ENCODE measurements at places on chromosomes 16 and 17. TPM values are rescaled to one million over a fixed set of nuclear protein-coding genes. Genes with fewer than 3 reads are reported as not detected.

GRCh38 chr16:27538528-27538927 is 11.2 kb downstream of the GTF3C1 start:
- no peak for DNase-seq

- no peak for DNase-seq
Observed at GRCh38 chr16:88872650-88873331, 6.3 kb upstream of the PABPN1L start.

DNA sequence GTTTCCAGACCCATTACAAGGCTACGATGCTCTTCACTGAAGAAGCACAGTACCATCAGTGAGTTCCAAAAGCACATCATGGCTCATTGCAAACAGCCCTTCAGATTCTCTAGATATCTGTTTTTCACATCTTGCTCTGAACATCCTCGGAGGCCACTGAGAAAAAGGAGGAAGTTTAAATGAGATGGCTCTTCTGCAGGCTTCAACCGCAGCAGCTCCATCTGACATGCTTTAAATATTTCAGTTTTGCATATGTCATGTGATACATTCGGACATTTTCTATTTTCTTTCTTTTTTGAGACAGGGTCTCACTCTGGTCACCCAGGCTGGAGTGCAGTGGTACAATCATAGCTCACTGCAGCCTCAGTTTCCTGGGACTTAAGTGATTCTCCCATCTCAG is 396.8 kb downstream of the NPIPA8 start:
- DNase-seq = no peak

DNA sequence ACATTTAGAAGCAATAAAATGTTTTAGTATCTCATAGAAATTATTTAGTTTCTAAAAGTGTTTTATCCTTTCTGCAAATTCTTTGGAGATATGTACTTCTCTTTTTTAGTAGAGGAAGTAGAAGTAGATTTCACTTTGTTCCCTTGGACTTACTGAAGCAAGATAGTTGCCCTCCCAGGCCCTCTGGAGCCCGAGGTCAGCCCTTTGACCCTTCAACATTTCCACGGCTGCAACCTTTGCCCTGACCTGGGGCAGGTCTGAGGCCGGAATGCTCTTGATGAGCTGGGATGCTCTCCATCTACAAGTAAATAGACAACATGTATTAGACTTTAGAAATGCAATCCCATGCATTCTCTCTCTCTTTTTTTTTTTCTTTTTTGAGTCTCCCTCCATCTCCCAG is 167.5 kb downstream of the CDK5R1 start:
- DNase-seq = no peak

DNA sequence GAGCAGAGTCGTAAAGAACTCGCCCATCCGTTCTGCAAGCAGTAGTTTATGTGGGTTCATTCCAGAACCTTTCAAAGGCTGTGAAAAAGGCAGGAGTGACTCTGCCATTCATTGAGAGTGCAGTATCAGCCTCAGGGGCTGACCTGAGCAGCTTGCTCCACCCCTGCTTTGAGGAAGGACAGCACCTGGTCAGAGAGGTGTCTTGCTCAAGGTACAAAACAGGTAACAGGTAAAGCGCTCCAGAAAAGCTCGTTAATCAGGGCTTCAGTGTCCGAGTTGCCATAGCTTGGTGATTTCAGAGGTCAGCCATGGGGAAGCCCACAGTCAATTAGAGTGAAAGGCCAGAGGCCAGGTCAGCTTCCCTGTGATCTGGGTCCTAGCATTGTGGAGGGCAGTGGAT is 251.1 kb downstream of the ABCC12 start:
- no peak for DNase-seq

DNA sequence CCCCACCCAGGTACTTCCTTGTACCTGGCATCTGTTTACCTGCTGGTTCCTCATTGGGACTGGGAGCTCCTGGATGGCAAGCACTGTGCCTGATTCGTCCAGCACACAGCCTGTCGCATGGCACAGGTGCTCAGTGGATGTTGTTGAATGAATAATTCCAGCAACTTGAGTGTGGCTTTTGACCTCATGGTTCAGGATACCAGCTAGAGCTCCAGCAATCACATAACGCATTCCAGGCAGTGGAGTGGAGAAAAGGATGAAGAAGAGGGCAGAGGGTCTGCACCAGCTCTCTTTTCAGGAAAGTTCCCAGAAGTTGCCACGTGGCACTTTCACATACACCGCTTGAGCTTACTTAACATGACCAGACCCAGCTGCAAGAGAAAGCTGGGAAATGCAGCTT is 1.3 kb upstream of the CAMKK1 start:
- no peak for DNase-seq

GRCh38 chr17:1623057-1623630 is 5.5 kb downstream of the SLC43A2 start:
- no peak for DNase-seq

GRCh38 chr16:53534206-53534605 is 31.2 kb upstream of the AKTIP start:
- no peak for DNase-seq

Gene TAF1C
- 62.3 TPM for total RNA-seq

Gene ABI3
- total RNA-seq = 117 TPM

Gene SMIM5
- total RNA-seq = 0.31 TPM

Gene ARHGAP23
- total RNA-seq = 0.24 TPM

Gene TMEM170A
- total RNA-seq = 30.2 TPM

Gene SPPL2C
- not detected for total RNA-seq

Gene WNT9B
- not detected for total RNA-seq

All from activated CD8-positive, alpha-beta T cell treated with anti-CD3 and anti-CD28 coated beads, Interleukin-2, amount 10 ng/mL, durations not matched to agents 7 days and 5 days (primary cell).